ENCODE measurements at places on chromosomes 6 and 20.

GRCh38 chr6:81890846-81891245 is 138.4 kb upstream of the TENT5A start:
- DNase-seq: peak; percentile 19

DNA sequence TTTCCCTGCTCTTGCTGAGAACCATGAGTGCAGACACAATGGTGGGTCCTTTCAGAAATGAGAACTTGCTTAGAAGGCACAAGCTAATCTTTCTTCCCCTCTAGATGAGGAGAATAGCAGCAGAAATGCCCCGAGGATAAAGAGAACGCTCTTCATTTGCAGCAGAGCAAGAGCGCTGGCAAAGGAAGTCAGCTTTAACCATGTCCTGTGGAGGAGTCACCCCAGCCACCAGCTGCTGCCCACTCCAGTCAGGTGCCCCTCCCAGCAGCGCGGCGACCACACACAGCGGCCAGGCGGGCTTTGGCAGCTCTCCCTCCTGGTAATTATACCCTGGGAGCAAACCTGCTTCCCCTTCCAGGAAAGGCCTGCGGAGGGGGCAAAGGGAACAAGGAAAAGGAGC is 42.4 kb upstream of the EMILIN3 start:
- DNase-seq: no peak

- DNase-seq: no peak
Measured at GRCh38 chr6:35874730-35875129, 46.2 kb downstream of the SRPK1 start.

DNA sequence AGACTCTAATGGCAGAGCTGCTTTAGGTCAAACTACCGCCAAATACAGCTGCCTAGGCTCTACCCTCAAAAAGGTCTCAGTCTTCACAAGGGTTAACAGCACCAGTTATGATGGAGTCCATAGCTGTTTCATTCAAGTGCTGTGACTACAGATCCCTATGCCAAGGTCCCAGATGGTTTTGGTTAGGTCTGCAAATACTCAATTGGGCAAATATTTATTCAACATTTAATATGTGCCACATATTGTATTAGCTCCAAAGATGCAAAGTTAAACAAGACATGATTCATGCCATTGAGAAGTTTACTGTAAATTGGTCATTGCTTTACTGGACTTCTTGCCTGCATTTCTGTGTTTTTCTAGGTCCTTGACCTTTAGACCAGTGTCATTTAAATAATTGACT is 55.8 kb upstream of the TFAP2D start:
- DNase-seq: no peak

- DNase-seq: no peak
Measured at GRCh38 chr20:6921717-6922386, 154.4 kb downstream of the BMP2 start.

GRCh38 chr20:63084563-63084927 is 77.8 kb upstream of the BHLHE23 start:
- no peak for DNase-seq

GRCh38 chr6:33696548-33697518 is 14.7 kb downstream of the UQCC2 start:
- peak; percentile 68 for DNase-seq

DNA sequence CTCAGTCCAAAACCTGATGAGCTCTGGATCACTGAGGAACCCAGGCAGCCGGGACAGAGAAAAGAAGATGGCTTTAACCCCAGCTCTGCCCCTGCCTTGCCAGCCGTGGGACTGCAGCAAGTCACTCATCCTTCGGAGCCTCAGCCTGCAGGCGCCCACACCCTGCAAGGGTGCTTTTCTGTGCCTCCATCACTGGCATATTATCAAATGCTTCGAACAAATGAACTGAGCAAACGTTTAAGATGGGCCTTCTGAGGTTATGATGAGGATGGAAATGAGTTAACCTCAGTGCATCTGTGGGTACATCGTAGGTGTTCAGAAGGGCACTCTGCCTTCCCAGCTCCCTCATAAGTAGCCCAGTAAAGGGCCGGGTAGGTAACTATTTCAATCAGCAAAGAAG is 79.0 kb downstream of the NFATC2 start:
- DNase-seq: no peak

- DNase-seq: no peak
Measured at GRCh38 chr6:46258249-46258648, 87.5 kb upstream of the ENPP5 start.

GRCh38 chr20:58612121-58612691 is 38.9 kb upstream of the STX16 start:
- DNase-seq: no peak

DNA sequence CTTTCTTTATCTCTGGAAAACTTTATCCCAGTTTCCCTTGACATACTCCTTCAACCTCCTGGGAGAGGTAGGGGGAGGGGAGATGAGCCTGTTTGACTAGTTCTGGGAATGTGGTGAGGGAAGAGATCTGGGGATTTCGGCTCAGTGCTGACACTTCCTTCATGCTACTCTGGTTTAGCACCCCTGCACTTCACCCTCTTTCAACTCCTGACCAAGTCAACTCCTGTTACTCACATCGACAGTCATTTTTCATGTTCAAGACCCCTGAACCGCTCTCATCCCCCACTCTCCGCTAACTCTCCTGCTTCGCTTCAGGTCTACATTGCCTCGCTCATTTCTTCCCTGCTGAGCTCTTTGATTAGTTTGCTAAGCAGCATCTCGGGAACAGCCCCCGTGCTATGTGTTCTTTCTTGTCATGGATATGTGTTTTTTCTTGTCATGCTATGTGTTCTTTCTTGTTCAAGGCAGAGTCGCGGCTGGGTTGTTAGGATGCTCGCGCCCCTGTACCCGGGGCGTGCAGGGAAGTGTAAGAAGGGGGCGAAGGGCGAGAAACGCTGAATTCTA is 16.6 kb upstream of the TRIM27 start:
- no peak for DNase-seq

- no peak for DNase-seq
Measured at GRCh38 chr6:132491881-132492280, 21.0 kb downstream of the STX7 start.

DNA sequence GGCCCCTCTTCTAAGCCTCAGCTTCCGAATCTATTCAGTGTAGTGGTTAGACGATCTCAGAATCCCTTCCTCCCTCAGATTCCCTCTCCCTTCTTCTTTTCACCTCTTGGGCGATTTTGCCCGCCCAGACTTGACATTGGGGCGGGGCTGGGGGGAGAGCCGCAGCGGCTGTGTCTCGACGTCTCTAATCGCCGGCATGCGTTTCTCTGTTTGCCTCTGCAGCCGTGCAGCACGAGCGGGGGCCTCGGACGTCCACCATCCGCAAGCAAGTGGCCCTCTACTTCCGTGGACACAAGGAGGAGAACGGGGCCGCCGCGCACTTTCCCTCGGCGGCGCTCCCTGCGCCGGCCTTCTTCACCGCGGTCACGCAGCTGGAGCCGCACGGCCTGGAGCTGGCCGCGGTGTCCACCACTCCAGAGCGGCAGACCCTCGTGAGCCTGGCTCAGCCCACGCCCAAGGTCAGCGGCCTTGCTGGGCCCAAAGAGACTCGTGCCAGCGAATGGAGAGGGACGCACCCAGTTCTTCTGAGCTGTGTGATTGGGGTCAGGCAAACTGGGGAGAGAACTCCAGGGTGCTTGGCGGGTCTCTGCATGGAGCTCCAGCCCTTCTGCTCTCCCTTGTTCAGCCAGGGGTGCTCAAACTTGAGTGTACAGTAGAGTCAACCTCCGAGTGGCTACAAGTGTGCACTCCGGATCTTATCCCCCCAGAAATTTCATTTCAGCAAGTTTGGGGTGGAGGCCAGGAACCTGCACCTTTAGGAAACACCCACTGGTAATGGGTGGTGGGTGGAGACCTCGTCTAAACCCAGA is 10.7 kb downstream of the NR2E1 start:
- no peak for DNase-seq

- DNase-seq: no peak
Measured at GRCh38 chr6:1110164-1110563, 201.7 kb upstream of the FOXQ1 start.

Measured in H54 (cell line).